ENCODE measurements at places on chromosomes 6 and 20. TPM values are rescaled to one million over a fixed set of nuclear protein-coding genes. Genes with fewer than 3 reads are reported as not detected.
A peak's percentile ranks its signal among the peaks of the same experiment; 100 is the strongest.

The KHDRBS2 gene
- total RNA-seq = 5.4 TPM

The TMEM200A gene
- under 0.01 TPM for total RNA-seq

DNA sequence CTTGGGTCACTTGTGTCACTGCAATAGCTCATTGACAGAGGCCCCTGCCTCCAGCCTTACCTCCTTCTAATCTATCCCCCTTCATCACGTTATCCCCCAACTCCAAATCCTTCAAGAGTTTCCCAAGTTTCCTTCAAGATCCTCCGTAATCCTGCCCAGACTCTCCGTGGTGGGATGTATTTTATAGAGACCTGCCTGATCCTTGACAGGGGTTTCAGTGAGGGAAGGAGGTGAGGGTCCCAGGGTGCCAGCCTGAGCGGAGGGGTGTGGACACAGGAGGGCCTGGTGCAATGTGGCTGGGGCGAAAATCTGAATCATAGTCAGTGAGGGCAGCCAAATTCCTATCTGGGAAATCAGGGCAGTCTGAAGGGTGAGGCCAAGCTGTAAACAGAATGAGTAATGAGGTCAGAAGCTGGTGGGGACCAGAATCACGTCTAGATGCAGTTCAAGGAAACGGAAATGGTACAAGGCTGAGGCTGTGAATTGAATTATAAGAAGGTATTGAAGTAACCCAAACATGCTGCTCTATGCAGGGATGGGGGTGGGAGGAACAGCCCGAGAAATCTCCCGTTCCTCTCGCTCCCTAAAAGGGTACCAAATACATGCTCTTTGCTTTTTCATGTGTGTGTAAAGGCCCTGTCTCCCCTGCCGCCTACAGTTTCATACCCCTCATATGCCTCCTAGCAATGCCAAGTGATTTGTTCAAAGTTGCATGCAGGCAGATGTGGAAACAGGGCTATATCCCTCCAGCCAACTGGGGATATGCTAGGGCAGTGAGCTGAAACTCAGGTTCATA is 35.4 kb upstream of the PIM1 start:
- no peak for DNase-seq
- H3K4me3 ChIP-seq = no peak overlapping the region
- peaks cover 45% of the 10 kb centered on the region for H3K4me1 ChIP-seq
- H3K27ac ChIP-seq = peak overlapping the region; percentile 79
- H3K27me3 ChIP-seq = no peaks in the 10 kb centered on the region

The ACSS1 gene
- total RNA-seq = 60.7 TPM

Measured in upper lobe of left lung (tissue), 6 donors.